ENCODE measurements at places on chromosomes 13 and 19. TPM values are rescaled to one million over a fixed set of nuclear protein-coding genes. Genes with fewer than 3 reads are reported as not detected.

The DNM2 gene
- 117 TPM for total RNA-seq

The OR10H1 gene
- not detected for total RNA-seq

DNA sequence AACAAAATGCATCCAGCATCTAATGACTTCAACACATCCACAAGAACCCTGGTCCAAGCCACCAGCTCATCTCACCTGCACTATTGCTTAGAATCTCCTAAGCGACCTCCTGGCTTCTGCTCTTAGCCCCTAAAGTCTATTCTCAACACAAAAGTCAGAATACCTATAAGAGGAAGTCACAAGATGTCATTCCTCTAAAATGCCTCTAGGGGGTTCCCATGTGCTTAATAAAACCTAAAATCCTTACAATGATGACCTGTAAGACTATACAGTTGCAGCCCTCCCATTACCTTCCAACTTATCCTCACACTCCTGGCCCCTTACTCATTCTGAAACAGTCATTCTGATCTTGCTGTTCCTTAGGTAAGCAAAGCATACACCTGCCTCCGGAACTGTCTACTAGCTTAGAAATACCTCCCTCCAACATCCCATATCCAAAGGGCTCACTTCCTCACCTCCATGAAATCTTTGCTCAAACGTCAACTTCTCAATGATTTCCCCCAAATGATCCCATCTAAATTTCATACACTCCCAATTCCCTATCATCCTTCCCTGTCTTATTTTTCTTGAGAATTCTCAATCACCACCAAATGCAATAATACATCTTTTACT lies 10.0 kb downstream of the ATP7B start:
- no peaks in the 10 kb centered on the region for H3K27me3 ChIP-seq
- peaks cover 16% of the 10 kb centered on the region for H3K4me1 ChIP-seq
- H3K27ac ChIP-seq = no peak overlapping the region
- H3K4me3 ChIP-seq = no peak overlapping the region
- no peaks in the 10 kb centered on the region for H3K36me3 ChIP-seq

GRCh38 chr19:54731191-54731590 lies 6.9 kb downstream of the KIR3DL3 start:
- no peak overlapping the region for H3K27ac ChIP-seq
- H3K4me3 ChIP-seq = no peak overlapping the region
- no peak for DNase-seq
- H3K4me1 ChIP-seq = no peaks in the 10 kb centered on the region
- H3K36me3 ChIP-seq = no peaks in the 10 kb centered on the region

DNA sequence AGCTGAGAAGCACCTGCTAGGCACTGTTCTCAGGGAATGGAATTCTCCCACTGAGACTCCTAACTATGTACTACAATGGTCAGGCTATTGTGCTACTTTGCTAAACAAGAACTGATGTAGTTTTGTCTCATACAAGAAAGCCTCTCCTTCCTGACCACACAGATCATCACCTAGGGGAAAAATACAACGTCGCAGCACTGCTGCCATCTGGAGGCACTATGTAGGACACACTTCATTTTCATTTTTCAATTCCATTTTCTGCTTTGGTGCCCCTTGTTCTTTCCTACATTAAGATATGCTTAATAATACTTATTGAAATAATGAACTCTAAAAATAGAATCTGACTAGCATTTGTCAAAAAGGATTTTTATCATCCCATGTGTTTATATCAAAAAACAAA lies 21.1 kb downstream of the PROSER1 start:
- H3K27me3 ChIP-seq = no peaks in the 10 kb centered on the region
- peak overlapping the region; percentile 75 for H3K27ac ChIP-seq
- peaks cover 14% of the 10 kb centered on the region for H3K4me1 ChIP-seq
- no peak for DNase-seq

DNA sequence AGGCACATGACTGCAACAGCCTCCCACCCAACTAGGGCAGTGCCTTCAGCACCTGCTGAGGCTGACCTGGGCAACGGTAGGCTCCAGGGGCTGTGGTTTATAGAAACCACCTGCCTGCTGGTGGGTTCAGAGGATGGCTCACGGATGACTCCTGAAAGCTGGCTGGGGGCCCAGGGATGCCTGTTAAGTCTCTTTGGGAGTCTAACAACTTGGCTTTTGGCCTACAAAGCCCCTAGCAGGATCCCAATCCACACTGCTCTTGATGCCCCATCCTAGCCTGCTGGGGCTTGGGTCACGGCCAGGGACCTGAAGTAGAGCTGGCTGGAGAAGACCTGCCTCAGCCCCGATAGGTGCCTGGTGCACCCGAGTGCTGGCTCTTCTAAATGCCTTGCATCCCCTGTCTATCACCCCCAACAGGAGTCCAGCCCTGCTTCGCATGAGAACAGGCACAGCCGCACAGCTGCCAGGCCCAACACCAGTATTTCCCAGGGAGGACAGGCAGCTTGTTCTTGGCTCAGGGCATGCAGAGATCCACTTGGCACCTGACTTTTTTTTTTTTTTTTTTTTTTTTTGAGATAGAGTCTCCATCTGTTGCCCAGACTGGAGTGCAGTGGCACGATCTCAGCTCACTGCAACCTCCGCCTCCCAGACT lies 9.1 kb upstream of the EPHX3 start:
- peaks cover 75% of the 10 kb centered on the region for H3K36me3 ChIP-seq
- H3K4me1 ChIP-seq = peaks cover 6% of the 10 kb centered on the region
- no peak for DNase-seq
- no peaks in the 10 kb centered on the region for H3K27me3 ChIP-seq

- DNase-seq = no peak
- H3K36me3 ChIP-seq = no peaks in the 10 kb centered on the region
- H3K27ac ChIP-seq = no peak overlapping the region
- no peak overlapping the region for H3K4me3 ChIP-seq
- H3K27me3 ChIP-seq = no peaks in the 10 kb centered on the region
Observed at GRCh38 chr13:23651887-23652286, 81.7 kb downstream of the TNFRSF19 start.

Measured in psoas muscle (tissue), 8 donors.